Hippocampal formation (tissue), 2 donors: ENCODE measurements at places on chromosomes 13 and 19.

DNA sequence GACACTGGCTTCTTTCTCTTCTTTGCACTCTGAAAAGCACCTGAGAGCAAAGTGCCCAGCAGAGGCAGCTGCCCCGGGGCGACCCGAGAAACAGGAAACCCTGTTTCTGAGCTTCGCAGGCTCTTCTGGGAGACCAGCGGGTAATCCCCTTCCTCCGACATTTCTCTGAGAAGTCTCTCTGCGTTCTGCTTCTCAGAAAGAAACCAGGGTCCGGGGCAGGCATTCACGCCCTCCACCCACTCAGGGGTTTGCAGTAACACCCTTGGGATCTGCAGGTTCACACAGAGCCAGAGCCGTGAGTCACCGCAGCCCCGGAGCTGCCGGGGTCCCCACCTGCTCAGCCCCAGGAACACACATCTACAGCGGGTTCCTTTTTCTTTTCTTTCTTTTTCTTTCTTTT, 86.0 kb downstream of the GADD45B start:
- DNase-seq, result no peak

GRCh38 chr13:102089177-102089576, 312.7 kb downstream of the FGF14 start:
- no peak for DNase-seq

DNA sequence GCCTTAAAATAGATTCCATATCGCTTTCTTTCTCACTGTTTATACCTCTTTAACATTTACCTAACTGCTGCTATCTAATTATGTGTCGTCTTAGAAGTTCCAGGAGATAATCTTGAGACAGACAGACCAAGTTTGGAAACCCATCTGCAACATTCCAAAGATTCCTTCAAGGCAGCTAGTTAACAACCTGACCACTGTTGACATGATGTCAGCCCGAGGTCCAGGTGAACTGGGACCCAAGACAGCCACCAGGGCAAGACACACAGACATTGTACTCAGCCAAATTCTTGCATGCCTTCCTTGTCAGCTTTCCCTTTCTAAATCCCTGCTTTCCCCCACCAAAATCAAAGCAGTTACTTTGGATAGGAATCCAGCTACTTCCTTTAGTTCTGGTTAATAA, 1476.5 kb upstream of the PRR20A start:
- no peak for DNase-seq

DNA sequence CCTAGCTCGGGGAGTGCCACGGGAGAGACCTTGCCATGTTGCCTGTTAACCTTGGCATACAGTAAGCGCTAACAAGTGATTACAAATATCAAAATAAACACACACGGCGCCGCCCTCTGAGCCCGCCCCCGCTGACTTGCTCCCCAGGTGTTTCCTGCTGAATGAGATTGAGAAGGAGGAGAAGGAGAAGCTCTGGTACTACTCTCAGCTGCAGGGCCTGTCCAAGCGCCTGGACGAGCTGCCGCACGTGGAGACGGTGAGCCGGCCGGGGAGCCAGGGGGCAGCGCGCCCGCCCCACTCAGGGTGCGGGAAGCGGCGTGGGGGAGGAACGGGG, 5.0 kb downstream of the APC2 start:
- DNase-seq, result no peak

- DNase-seq, result no peak
Measured at GRCh38 chr13:112185466-112185865, 118.5 kb downstream of the SOX1 start.

- no peak for DNase-seq
Measured at GRCh38 chr13:75151081-75151643, 330.8 kb downstream of the TBC1D4 start.

- peak; percentile 44 for DNase-seq
Measured at GRCh38 chr13:114130837-114131582, 1.4 kb downstream of the RASA3 start.

GRCh38 chr13:84136582-84136981, 254.3 kb upstream of the SLITRK1 start:
- no peak for DNase-seq

DNA sequence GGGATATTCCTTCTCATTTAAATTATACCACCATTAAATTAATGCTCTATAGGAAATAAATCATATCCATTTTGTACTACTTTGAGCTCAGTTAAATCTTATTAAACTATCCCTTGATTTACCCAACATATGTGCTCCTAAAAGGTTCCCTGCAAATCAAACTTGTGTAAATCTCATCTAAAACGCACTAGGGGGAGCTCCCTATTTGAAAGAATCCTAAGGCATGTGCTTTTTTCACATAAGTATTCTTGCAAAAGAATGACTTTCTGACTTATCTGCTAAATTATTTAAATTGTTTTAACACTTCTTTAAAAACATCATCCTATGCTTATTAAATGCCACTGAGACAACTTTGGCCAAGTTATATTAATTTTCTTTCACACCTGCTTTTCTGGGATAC, 7.9 kb downstream of the INTS6 start:
- no peak for DNase-seq

- no peak for DNase-seq
Measured at GRCh38 chr13:97257800-97258799, 36.0 kb downstream of the MBNL2 start.

GRCh38 chr13:50348371-50348770, 333.1 kb downstream of the KCNRG start:
- DNase-seq, result no peak

DNA sequence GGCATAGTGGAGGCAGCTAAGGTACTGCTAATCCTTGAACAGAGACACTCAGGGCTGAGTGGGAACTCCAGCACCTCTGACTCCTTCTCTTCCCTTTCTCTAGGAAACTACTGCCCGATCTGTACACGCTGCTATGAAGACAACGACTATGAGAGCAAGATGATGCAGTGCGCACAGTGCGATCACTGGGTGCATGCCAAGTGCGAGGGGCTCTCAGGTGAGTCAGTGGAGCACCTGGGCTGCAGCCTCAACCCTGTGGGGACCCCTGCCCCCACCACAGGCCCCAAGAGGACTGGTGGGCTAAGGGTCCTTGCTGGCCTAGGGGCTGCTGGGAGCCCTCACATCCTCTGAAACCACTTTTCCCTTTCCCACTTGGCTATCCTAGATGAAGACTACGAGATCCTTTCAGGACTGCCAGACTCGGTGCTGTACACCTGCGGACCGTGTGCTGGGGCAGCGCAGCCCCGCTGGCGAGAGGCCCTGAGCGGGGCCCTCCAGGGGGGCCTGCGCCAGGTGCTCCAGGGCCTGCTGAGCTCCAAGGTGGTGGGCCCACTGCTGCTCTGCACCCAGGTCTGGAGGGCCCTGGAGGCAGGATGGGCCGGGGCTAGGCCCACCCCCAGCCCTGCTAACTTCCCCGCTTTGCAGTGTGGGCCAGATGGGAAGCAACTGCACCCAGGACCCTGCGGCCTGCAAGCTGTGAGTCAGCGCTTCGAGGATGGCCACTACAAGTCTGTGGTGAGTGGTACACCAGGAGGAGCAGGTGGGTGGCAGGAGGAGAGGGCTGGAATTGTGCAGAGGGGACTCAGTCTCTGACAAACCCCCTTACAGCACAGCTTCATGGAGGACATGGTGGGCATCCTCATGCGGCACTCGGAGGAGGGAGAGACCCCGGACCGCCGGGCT, 9.5 kb downstream of the KMT2B start:
- no peak for DNase-seq

- DNase-seq, result no peak
Measured at GRCh38 chr19:5152013-5152763, 183.3 kb downstream of the KDM4B start.

DNA sequence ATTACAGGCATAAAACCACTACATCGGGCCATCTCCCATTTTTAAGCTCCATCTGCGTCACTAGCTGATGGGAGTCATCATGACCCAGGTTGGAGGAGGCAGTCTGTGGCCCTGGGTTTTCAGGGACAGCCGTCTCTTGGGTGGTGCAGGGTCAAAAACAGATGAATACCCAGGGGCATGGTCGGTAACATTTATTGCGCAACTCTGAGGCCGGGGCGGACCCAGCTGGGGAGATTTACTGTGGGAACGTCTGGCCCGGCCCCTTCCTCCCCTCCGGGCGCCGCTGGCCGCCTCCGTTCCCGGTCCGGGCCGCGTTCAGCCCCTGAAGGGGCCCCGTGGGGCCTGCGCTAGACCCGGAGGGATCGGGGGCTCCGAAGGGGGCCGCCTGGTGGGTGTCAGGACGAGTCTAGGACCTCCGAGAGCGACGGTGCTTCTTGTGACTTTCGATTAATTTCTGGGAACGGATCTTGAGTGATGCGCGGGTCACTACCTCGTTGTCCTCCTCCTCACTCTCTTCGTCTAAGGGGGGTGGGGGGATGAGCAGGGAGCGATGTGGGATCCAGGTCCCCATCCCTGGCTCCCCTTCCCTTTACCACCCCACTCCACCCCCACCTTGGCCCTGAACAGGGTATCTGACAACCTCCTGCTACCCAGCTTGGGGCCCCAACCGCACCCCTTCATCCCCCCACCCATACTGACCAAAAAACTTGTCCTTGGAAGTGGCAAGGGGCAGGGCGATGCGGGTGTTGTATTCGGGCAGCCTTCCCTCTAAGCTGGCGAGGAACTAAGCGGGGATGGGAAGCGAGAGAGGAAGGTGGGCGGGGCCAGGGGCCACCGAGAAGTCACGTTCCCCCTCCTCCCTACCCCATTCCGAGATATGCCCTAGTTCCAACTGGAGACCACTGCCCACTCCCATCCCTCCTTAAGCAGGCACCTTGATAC, 1.6 kb upstream of the RGL3 start:
- no peak for DNase-seq

GRCh38 chr19:3457528-3458228, 22.6 kb downstream of the SMIM24 start:
- no peak for DNase-seq

DNA sequence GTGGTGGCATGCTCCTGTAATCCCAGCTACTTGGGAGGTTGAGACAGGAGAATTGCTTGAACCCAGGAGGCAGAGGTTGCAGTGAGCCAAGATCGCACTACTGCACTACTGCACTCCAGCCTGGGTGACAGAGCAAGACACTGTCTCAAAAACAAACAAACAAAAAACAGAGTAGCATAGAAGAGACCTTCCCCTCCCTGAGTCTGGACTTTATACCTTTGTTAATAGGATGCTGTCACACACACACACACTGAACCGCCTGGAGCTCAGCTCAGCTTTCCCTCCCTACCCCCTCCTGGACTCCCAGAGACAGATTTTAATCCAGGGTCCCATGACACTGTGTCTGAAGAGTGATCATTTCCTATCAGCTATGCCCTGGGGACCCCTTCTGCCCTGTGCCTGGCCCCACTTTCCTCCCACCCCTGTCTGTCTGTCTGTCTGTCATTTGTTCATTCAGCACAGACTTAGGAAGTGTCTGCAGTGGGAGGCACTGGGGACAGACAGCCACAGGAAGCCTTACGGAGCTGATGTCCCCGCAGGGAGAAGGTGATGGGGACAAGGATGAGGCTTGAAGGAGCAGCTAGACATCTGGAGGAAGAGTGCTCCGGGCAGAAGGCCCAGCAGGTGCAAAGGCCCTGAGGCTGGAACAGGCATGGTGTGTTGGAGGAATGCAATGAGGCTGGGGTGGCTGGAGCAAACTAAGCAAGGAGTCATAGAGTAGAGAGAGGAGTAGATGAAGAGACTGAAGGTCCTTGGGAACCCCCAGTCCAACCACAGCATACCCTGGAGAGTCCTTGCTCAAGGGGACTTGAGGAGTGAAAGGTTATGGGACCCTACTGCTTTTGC, 4.9 kb downstream of the CERS4 start:
- no peak for DNase-seq

- DNase-seq, result no peak
Measured at GRCh38 chr13:24263632-24264031, 45.7 kb upstream of the C1QTNF9 start.

- DNase-seq, result peak; percentile 58
Measured at GRCh38 chr13:112748947-112749735, 59.3 kb downstream of the ATP11A start.

DNA sequence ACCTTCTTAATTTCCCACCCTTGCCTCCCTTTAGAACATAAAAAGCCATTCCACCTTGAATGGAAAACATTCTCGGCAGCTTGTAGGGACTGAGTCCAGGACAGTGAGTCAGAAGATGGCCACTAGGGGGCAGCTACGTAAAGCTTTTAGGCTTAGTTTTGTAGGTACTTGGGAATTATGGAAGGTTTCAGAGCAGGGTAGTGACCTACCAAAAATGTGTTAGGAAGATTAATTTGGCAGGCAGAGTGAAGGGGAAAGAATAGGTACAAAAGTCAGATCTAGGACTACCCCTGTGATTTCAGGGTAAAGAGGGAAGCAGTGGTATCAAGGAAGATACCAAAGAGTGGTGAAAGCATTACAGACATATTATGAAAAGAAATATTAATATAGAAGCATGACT, 198.4 kb downstream of the NDFIP2 start:
- peak; percentile 17 for DNase-seq

DNA sequence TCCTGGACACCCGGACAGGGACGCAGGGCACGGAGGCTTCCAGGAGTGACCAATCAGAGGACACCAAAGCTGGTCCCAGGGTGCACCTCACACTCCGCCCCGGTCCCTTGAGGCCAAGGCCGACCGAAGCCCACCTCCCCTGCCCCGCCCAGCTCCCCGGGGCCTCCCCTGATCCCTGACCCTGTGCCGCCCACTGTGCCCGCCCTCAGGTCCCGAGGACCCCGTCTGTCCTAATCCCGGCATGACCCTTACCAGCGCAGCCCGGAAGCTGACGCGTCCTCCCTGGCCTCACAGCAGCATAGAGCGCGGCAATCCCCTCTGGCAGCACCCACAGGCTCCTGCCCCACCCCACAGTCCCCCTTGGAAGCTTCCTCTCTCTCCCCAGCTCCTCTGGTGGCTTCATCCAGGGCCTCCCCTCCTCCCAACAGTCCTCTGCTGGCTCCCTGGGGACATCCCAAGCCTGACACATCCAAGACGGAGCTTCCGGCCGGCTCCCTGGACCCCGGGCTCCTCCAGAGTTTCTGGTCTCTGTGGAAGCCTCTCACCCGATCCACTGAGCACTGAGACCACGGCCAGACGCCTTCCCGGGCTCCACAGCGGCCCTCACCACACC, 7.4 kb upstream of the CDC34 start:
- no peak for DNase-seq

- DNase-seq, result no peak
Measured at GRCh38 chr19:41328157-41328841, 18.3 kb downstream of the CCDC97 start.

GRCh38 chr13:29111446-29111845, 291.3 kb downstream of the MTUS2 start:
- no peak for DNase-seq

DNA sequence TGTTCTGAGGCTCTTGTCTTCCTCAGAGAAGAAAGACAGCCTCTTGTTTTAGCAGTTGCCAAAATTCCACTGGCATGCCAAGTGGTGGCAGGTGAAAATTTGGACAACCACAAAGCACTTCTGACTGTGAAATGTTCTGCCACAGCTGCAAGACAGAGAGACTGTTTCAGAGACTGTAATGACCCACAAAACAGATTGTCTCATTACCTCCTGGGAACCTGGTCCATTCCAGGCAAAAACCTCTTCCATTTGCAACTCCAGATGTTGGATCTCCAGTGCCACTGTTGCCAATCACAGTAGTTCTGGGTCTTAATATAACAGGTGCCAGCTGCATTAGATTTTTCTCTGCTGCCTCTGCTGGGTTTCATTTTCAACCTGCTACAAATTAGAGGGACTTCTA, 911.5 kb downstream of the UQCRFS1 start:
- no peak for DNase-seq
